Cardiac septum (tissue), 1 donor: ENCODE measurements at places on chromosomes 1 and 21. TPM values are rescaled to one million over a fixed set of nuclear protein-coding genes. Genes with fewer than 3 reads are reported as not detected.

CD58 gene
- 25.3 TPM for total RNA-seq

CCDC181 gene
- total RNA-seq = 1.2 TPM

SELP gene
- total RNA-seq = 10.6 TPM

ADGRL2 gene
- total RNA-seq = 33.3 TPM

CLEC20A gene
- total RNA-seq = not detected

DNA sequence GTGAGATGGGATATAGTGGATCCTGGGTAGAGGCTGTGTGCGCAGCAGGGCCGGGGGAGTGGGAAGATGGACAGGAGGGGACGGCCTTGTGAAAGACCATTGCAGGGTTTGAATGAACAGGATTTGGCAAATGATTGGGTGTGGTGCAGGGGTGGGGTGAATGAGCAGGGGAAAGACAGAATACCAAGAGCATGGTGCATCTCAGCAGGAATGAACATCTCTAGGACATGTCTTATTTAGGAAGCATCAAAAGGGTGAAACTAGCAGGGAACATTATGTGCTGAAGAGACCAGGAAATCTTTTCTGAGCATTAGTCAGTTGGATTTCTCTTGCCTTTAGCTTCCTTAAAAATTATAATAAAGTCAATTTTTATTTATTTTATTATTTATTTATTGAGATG, 60.6 kb upstream of the SLC2A1 start:
- DNase-seq = no peak

DNA sequence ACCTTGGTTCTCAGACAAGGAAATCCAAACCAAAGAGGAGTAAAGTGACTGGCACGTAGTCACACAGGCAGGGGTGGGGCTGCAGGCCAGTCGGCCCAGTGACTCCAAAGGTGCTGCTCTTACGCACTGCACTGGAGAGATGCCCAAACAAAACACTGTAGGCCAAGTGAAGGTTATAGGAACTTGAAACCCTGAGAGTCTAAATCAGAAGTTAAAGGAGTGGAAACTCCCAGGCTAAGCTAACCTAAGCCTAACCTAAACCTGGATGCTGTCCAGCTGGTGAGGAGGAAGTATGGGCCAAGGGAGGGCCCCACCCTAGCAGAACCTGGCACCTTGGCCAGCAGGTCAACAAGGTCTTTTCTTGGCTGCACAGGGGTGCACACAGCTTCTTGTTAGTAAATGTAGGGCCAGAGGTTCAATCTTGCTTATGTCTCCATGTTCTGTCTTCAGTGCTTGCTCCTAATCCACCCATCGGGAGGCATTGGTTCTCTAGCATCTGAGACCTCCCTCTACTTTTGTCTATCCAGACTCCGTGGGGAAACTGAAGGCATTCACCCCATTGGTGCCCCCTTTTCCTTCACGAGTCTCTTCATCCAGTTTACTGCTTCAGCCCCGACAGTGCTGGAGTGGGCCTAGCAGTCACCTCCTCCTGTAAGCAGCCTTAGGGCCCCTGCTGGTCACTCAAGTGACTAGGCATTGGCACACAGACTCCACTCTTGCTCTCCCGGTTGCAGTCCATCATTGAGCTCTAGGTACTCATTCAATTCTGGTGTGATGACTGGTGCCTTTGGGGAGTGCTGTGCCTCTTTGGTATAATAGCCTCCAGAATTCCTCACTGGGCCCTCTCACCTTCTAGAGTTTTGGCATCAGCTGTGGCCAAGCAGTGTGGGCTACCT, 12.9 kb upstream of the TMEM125 start:
- DNase-seq = no peak

- DNase-seq = peak; percentile 77
Measured at GRCh38 chr1:151327903-151328674, 873 bp upstream of the PI4KB start.

DNA sequence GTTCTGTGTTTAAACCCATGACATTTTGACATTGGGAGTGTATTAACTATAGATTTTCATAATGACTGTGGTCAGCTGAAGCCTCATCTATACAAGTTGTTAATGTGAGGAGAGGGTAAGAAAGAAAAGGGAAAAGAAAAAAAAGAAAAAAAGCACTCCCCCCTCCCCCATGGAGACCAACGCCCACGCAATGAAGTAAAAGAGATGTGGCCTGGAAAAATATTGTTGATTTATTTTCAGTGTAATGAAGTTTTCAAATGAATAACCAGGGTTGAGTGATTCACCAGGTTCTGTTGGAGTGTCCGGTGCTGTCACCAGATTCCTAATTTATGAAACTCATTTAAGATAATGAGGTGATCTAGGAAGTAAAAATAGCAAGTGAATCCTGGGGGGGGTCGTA, 4.7 kb downstream of the RNF220 start:
- no peak for DNase-seq

GRCh38 chr1:164563721-164564360, 4.9 kb downstream of the PBX1 start:
- no peak for DNase-seq

GRCh38 chr1:65467536-65467935, 47.1 kb downstream of the LEPR start:
- DNase-seq = no peak

- no peak for DNase-seq
Measured at GRCh38 chr1:223114871-223115270, 28.2 kb downstream of the TLR5 start.

- DNase-seq = no peak
Measured at GRCh38 chr21:43343095-43343991, 83.6 kb downstream of the SIK1 start.

DNA sequence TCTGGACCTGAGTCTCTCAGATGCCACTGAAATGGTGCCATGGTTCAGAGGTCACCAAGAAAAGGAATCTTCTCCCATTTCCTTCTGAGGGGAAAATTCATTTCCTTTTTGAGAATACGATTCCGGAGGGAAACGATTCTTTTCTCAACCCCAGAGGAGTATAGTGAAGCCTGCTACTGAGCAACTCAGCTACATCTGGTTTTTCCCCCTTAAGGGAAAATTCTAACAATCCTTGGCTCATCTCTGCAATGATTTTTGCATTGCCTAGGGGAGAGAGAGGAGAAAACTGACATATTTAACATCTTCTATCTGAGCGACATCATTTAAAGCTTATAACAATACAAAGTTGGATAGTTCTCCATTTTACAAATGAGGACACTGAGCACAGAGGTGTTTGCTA, 22.4 kb upstream of the KANK4 start:
- DNase-seq = no peak

GRCh38 chr1:154895798-154896197, 25.7 kb upstream of the KCNN3 start:
- DNase-seq = peak; percentile 46

DNA sequence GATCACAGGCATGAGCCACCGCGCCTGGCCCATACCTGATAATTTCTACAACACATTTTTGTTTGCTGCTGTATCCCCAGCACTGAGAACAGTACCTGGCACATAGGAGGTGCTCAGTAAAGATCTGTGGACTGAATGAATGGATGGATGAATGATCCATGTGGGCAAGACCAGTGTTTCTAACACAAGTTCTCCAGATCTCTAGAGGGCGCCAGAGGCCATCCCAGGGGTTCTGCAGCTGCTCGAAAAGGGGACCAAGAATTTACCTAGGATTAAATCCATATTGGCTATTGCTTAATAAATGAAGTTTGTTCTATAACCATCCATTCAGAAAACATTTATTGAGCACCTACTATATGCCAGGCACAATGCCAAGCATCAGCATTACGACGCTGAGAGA, 167.7 kb downstream of the ACTL8 start:
- DNase-seq = no peak
